Stimulated activated CD4-positive, alpha-beta T cell treated with anti-CD3 and anti-CD28 coated beads, Interleukin-1b, Interleukin-23, amount 100 ng/mL, for 4 hours (primary cell): ENCODE measurements at places on chromosomes 3 and 15.

GRCh38 chr3:49841806-49842205 lies 14.6 kb downstream of the TRAIP start:
- DNase-seq, result no peak

- DNase-seq, result no peak
Measured at GRCh38 chr3:13950042-13950441, 70.2 kb upstream of the WNT7A start.

- DNase-seq, result no peak
Measured at GRCh38 chr15:91203619-91204203, 103.7 kb downstream of the SV2B start.

DNA sequence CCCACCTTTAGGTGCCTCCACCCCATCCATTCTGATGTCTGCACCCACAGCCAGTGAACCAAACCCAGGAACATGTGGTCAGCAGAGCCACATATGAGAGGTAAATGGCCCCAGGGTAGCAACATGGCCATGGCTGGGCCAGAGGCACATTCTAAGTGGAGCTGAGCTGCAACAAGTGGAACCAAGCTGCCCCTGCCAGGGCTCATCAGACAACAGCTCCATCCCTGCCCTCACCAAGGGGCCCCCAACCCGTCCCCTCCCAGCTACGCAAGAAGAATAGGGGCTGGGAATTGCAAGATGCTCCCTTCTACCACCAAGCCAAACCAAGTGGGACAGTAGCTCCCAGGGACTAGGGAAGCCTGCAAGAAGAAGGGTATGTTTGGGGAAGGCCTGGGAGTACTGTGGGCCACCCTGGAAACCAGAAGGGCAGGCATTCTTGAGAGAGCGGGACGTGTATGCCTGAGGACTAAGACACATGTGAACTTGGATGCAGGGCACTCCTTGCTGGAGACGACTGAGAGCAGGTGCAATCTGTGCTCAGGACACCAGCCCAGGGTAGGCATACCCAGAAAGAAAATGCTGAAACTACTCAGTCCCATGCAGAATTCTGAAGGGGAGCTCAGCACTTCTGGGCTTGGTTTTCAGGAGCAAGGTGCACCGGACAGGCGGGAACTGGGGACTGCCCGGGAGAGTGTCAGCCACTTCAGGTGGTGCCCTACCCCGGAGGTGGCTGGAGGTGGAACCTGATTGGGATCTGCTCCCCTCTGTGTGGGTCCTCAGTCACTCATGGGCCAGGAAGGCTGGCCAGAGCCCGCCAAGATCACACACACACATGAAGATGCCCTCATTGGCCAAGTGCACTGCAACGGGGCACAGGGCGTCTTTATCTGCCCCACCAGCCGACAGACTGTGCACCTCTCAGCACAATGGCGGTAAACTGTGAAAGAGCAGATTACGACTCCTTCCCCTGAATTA lies 9.5 kb downstream of the MYL3 start:
- DNase-seq, result no peak

- DNase-seq, result no peak
Measured at GRCh38 chr3:37132334-37132733, 42.0 kb downstream of the LRRFIP2 start.

DNA sequence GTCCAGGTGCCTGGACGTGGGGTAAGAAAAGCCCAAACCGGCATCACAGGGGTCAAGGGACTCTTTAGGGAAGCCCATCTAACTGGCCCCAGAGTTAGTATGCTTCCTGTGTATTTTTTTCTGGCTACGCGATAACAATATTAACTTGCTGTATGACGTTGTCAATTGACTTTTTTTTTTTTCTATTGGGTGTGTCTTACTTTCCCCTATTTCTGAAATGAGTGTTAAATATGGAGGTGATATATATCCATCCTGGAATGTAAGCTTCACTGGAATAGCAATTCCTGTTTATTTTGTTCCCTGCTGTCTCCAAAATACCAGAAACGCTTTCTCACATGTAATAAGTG lies 598 bp upstream of the GMNC start:
- no peak for DNase-seq

- DNase-seq, result no peak
Measured at GRCh38 chr15:85531083-85531482, 150.7 kb downstream of the AKAP13 start.

DNA sequence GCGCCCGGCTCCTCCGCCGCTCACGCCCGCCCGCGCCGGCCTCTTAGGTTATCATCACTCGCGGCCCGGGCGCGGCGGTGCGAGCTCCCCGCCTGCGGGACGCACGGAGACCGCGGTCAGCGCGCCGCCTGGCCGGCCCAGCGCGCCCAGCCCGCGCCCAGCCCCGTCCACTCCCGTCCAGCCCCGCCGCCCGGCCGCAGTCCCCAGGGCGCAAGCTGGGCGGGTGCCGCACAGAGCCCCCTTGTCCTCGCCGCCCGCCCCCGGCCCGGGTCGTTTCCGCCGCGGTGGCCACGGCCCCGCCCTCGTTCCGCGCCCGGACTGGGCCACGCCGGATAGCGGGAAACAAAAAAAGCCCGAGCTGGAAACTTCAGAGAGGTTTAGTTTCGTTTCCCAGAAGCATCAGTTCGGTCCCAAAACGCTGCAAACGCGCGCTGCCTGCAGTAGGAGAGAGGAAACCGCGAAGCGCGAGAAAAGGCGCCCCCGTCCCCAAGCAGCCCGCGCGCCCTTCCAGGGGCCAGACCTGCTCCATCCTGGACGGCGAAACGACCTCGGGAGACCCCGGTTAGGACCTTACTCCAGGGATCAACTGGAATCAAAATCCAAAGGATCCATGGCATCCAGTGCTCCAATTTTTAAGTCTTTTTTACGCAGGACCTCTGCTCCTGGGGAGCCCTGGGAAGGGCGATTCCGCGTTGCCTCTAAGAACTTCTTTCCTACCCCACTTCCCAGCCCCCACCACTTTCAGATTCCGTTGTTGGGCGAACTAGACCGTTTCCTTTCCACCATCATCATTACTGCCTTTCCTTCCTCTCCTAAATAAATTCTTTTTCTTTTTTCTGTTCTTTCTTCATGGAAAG lies at the start of gene ATP10A:
Gene ATP10A, minus strand, starts transcription at position 217 of the 857 bp plus-strand sequence. CDS start 231 bp downstream, outside the sequence.
- peak; percentile 42 for DNase-seq

DNA sequence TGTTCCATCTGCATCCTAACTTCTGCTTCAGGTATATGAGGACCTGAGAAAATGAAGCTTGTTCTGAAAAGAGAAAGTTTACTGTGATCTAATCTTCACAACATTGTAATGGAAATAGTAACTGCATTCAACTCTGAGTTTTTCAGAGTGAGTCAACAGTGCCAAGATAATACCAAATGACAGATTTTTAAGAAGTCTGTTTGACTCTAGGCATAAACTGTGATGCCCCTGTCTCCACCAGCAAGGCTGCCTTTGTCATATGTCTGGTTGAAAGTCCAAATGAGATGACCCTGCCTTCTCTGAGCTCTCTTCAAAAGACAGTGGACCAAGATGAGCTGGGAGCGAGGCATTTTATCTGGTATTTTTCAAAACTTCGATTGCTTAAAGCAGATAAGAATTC lies 44.8 kb upstream of the B3GNT5 start:
- DNase-seq, result no peak

DNA sequence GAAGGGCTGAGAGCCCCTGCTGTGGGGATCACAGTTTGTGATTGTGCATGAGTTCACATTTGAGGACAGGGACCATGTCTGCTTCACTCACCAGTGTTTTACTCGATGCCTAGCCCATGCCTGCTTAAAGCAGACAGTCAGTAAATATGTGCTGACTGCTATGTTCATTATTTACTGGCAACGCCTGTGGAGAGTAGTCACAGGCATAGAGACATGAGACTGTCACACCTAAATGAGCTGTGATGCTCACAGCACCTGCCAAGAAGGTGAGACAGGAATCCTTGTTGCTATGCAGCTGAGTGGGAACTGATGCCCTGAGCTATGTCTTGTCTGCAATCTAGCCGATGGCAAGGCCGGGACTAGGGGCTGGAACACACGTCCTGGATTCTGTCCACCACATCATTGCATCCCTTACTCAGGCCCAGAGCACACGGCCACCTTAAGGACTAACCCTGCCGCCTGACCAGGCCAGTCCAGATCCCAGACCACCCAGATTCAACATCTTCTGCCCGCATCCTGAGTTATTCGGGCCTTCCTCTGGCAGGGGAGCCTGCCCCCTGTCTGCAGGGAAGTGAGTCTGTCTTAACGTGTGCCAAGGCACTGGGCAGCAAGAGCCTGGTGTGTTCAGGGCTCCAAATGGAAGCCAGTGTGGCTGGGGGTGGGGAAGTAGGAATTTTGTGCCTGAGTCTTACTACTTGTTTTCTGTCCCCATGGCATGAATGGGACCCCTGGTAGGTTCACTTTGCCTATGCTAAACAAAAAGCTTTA lies 44.8 kb downstream of the FGD5 start:
- no peak for DNase-seq

DNA sequence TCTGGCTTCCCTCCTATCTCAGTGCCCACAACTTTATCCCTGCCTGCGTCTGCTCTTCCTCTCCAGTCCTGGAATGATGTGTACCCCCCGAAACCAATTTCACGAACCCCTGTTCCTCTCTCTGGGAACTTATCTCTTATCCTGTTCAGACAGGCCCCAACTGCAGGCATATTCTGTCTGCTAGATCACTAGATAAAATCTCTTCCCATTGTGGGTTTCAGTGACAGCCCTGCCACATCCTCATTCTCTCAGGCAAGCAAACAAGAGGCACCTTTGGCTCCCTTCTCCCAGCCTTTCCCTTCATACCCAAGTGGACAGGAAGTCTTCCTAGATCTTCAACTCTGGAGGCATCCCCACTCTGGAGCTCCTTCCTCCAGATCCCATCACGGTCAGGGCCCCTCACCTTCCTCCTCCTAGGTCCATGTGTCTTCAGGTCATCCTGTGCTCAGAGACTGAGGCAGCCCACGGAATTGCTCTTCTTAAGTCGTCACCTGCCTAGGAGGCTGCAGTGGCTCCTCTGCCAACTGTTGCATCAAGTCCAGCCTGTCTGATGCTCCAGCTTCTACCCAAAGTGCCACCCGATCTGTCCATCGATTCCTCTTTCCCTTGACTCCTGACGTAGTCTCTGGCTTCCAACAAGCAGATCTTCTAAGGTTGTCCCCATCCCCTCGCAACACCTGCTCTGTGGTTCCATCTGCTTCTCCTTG lies 190.8 kb downstream of the SLCO3A1 start:
- no peak for DNase-seq

DNA sequence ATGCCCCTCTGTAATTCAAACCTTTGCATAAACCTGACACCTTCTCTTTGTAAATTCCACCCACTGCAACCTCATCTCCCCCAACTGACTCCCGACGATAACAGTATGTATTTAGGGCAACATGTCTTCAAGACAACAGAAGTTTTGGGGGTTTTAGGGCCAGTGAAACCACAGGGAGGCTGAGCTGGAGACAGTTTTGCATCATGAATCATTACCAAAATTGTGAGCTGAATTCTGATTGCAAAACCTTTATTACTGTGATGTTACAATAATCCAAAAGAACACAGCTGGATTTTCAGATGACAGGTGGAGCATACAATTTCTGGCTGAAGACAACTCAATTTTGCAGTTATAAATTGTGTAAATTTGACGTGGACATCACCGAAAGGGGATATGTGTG lies 281.3 kb upstream of the TTC14 start:
- DNase-seq, result no peak

DNA sequence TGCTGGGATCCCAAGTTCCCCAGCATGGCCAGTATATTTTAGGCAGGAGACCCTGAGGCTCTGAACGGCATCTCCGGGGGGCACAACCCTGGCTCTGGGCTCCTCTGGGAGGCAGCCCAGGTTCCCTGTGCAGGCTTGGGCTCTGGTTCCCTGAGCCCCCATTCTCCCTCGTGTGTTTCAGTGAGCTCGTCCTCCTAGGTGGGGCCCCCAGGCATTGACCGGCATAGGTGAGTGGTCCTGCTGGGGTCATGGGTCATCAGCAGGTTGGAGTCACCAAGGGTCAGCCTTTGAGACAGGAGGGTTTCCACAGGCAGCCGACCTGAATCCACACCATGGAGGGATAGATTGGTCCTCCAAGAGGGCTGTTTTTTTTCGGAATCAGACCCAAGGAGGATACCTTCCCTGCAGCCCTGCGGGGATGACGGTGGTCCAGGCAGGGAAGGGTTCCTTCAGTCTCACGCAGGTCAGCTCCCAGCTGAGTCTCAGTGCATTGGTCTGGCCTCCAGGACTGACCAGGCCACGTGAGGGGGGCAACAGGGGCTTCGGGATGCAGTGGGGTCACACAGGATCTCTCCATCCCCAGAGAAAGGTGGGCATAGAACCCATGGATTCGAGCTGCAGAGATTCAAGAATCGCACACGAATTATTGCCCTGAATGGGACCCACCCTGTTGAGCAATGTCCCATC lies 226.0 kb downstream of the SNRPN start:
- DNase-seq, result no peak

- DNase-seq, result no peak
Measured at GRCh38 chr15:66214246-66214645, 39.3 kb downstream of the MEGF11 start.

- DNase-seq, result no peak
Measured at GRCh38 chr3:187107989-187108388, 31.3 kb downstream of the RPL39L start.

GRCh38 chr3:159978353-159978752 lies 10.3 kb upstream of the IL12A start:
- no peak for DNase-seq

GRCh38 chr3:78728406-78729145 lies 1039.2 kb downstream of the ROBO1 start:
- DNase-seq, result no peak

GRCh38 chr3:142981108-142981507 lies 17.6 kb upstream of the PAQR9 start:
- DNase-seq, result no peak

DNA sequence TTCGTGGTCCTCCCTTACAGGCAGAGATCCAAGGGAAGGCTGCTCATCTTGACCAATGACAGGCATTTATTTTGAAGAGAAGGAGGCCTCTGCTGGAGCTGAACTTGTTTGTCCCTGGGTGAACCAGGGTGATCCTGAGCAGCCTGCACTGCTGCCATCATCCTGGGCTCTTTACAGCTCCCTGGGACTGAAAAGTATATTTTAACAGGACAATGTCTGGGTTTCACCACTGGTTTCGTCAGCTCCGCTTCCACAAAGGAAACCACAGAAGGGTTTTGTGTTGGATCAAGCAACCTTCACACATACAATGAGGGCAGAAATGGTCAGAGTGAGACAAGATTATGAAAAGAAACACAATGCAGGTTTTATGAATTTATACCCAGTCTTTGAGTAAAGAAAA lies 400.7 kb upstream of the TPM1 start:
- no peak for DNase-seq

DNA sequence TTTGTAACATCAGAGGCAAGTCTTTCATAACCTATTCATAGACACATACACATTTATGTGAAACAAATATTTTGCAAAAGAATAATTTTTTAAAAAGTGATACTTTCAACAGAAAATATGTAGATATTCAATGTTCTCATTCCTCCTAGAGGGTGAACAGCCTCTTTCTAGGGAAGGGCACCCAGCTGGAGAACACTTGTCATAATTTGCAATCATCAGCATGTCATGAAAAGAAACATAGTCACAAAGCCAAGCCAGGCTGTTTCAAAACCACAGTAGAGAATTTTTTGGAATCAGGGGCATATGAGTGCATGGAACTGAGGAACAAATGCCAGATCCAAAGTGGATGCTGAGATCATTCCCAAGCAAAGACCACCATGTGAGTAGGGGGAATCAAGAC lies 406.9 kb upstream of the ADAMTS9 start:
- DNase-seq, result no peak
